ENCODE measurements at places on chromosomes 4 and X.

GRCh38 chrX:148672517-148672916 is 172.1 kb downstream of the AFF2 start:
- DNase-seq = no peak

GRCh38 chr4:124044867-124045266 is 648.3 kb downstream of the SPRY1 start:
- DNase-seq = no peak

DNA sequence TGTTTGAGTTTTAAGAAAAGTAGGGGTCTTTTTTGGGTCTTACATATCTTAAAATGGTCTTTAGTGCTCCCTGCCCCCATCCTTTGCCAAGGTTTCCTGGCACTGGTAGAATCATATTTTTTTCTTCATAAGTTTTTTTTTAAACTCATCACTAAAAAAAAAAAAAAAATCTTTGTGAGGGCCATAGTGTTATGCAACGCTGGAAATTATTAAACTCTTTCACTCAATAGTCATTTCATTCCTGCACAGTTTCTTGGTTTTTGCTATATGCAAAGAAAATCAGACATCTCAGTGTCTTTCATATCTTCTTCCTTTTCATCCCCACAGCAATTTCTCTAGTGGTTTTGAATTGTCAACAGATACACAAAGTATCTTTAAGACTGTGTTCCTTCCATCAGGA is 95.6 kb downstream of the TMA16 start:
- no peak for DNase-seq

GRCh38 chr4:47073647-47074046 is 42.3 kb downstream of the GABRB1 start:
- no peak for DNase-seq

DNA sequence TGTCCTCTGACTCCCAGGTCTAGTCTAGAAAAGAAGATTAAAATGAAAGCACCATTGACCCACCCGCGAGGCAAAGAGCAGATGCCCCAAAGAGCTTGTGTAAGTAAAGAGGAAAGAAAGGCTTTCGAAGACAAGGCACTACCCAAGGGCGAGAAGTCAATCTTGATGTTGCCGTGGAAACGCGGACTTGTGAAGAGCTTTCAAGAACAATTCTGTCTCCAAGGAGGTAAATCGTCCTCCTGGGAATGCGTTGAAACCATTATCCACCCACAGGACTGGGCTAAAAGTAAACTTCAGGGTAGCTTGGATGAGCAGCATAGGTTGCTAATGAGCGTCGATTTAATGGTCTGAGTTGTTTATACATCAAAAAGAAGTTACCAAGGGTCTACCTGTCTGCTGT is 189.3 kb downstream of the DHRSX start:
- no peak for DNase-seq

- DNase-seq = no peak
Measured at GRCh38 chr4:172050911-172051310, 237.7 kb downstream of the GALNTL6 start.

DNA sequence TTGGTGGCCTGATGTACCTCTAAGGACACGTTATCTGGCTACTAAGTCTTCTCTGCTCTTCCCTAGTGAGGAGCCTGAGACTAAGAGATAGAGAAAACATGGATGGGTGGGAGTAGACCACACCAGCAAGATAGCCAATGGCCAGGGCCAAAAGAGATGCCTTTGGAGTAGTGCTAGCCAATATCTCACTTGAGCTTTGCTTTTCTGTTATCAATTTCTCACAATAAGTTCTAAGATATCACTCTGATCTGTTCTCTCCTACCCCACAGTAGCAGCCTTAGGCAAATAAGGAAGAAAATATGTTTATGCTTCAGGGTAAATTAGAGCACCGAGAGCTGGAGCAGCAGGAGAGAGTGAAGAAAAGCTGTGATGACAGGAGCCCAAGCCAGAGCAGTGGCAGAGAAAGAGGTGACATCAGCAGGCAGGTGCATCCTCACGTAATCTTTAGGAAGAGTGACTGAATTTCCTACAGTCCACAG is 343.9 kb upstream of the NOCT start:
- no peak for DNase-seq
